Left renal pelvis (tissue), 4 donors: ENCODE measurements at places on chromosomes 6 and 20. TPM values are rescaled to one million over a fixed set of nuclear protein-coding genes. Genes with fewer than 3 reads are reported as not detected.
A peak's percentile ranks its signal among the peaks of the same experiment; 100 is the strongest.

- no peak for DNase-seq
Measured at GRCh38 chr20:53655625-53656292, 62.1 kb upstream of the ZNF217 start.

DNA sequence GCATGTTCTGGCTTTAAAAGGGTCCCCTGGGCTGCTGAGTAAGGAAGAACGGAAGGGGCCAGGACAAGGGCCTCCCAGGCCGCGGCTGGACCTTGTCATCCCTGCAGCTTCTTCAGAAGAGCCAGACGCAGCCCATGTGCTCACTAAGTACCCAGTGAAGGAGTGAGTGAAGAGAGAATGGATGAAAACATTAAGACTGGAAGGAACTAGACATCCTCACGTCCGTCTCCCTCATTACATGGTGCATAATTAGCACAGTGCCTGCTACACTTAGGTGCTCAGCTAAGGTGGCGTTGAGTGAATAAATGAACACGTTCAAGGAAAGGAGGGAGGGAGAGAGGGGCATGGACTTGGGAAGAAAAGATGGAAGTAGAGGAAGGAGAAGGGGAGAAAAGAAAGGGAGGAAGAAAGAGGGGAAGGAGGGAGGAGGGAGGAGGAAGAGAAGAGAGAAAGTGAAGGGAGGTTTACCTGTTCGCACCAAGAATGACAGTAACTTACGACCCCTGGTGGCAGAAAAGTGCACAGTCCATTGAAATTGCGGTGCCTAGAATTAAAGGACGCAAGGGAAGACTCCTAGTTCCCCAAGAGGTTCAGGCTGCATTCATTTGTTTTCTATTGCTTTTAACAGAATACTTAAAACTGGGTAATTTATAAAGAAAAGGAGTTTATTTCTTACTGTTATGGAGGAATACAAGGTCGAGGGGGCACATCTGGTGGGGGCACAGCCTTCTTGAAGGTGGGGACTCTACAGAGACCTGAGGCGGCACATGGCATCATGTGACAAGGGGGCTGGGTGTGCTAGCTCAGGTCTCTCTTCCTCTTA is 8.0 kb downstream of the TP53RK start:
- DNase-seq = peak; percentile 35

GRCh38 chr6:152874846-152875568 is 107.8 kb downstream of the FBXO5 start:
- no peak for DNase-seq

GRCh38 chr6:144064402-144065212 is 30.8 kb downstream of the SF3B5 start:
- DNase-seq = no peak

Gene GRM4
- 0.61 TPM for polyA plus RNA-seq

Gene LY6G6C
- 0.63 TPM for polyA plus RNA-seq
